Sciatic nerve (tissue), 2 donors: ENCODE measurements at places on chromosomes 13 and 19. TPM values are rescaled to one million over a fixed set of nuclear protein-coding genes. Genes with fewer than 3 reads are reported as not detected.

SLC27A5 gene
- total RNA-seq, result 10.1 TPM

GPR183 gene
- total RNA-seq, result 19.5 TPM

CYP2A6 gene
- not detected for total RNA-seq

PRSS57 gene
- total RNA-seq, result not detected

CYP2F1 gene
- total RNA-seq, result not detected

ZNF296 gene
- total RNA-seq, result 0.45 TPM

NLRP5 gene
- not detected for total RNA-seq

ZNF99 gene
- 0.49 TPM for total RNA-seq

RFPL4A gene
- total RNA-seq, result not detected

ANKRD27 gene
- total RNA-seq, result 37.9 TPM

KASH5 gene
- total RNA-seq, result not detected

DHRS12 gene
- 18.8 TPM for total RNA-seq

RPS19 gene
- total RNA-seq, result 788 TPM

SMAD9 gene
- total RNA-seq, result 30.5 TPM

ZC3H4 gene
- 50.4 TPM for total RNA-seq

PSG1 gene
- total RNA-seq, result not detected

OSCAR gene
- total RNA-seq, result 4.0 TPM

ZNF610 gene
- 5.5 TPM for total RNA-seq

FCER2 gene
- total RNA-seq, result 3.7 TPM

CD79A gene
- total RNA-seq, result 2.1 TPM

NANOS2 gene
- total RNA-seq, result not detected

DMWD gene
- 57.4 TPM for total RNA-seq

TLE6 gene
- 4.4 TPM for total RNA-seq

FLT1 gene
- total RNA-seq, result 84.8 TPM

TNFSF9 gene
- 0.62 TPM for total RNA-seq

RETN gene
- total RNA-seq, result 1.1 TPM

NCCRP1 gene
- total RNA-seq, result not detected

BCL3 gene
- 117 TPM for total RNA-seq

NKPD1 gene
- total RNA-seq, result not detected

DCT gene
- total RNA-seq, result 0.94 TPM

PNKP gene
- 66.6 TPM for total RNA-seq

GFY gene
- not detected for total RNA-seq

MCEMP1 gene
- total RNA-seq, result 2.6 TPM

METTL21C gene
- not detected for total RNA-seq

RGCC gene
- 138 TPM for total RNA-seq

ZNF805 gene
- 21.2 TPM for total RNA-seq

DENND1C gene
- total RNA-seq, result 5.5 TPM

ZNF69 gene
- 7.4 TPM for total RNA-seq

CERS1 gene
- 19.7 TPM for total RNA-seq

DIRAS1 gene
- 0.45 TPM for total RNA-seq
